ENCODE measurements at places on chromosomes 4 and X.

- no peak for DNase-seq
These were observed 70.6 kb downstream of the ARSJ start for GRCh38 chr4:113908829-113909228.

DNA sequence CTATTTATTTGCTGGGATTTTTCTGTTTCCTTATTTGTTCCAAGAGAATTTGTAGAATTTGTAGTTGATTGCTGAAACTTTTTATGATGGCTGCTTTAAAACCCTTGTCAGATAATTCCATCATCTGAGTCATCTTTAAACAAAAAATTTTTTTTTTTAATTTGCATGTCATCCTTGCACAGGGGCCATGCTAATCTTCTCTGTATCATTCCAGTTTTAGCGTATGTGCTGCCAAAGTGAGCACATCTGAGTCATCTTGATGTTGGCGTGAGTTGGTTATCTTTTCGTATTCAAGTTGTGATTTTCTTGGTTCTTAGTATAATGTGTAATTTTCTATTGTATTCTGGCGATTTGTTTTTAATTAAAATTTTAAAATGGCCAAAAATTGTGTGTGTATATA is 18.7 kb upstream of the ZNF157 start:
- no peak for DNase-seq

GRCh38 chr4:106021737-106022410 is 126.6 kb downstream of the NPNT start:
- no peak for DNase-seq

DNA sequence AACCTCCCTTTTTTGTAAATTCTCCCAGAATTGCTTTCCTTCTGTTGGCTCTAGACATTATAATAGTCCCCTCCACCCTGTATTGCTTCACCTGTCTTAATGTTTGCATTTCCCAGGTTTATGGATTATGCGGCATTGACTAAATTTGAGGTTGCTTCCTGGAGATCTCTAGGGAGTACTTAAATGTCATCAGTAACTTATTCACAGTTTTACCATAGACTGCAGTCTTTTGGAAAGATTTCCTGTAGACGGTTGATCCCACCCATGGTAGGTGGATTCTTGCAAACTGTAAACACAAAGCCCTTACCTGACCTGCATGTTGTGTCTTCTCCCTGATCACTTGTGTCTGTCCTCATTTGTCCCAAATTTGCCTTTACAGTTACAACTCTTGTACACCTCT is 6.2 kb upstream of the NOX1 start:
- DNase-seq = no peak

- no peak for DNase-seq
These were observed 216.4 kb upstream of the HAND2 start for GRCh38 chr4:173746424-173746823.

GRCh38 chr4:156252358-156252921 is 298.8 kb upstream of the CTSO start:
- no peak for DNase-seq

- no peak for DNase-seq
These were observed 167.5 kb upstream of the PDE5A start for GRCh38 chr4:119795986-119796578.

- no peak for DNase-seq
These were observed 95.1 kb downstream of the TSPAN7 start for GRCh38 chrX:38656350-38656915.

DNA sequence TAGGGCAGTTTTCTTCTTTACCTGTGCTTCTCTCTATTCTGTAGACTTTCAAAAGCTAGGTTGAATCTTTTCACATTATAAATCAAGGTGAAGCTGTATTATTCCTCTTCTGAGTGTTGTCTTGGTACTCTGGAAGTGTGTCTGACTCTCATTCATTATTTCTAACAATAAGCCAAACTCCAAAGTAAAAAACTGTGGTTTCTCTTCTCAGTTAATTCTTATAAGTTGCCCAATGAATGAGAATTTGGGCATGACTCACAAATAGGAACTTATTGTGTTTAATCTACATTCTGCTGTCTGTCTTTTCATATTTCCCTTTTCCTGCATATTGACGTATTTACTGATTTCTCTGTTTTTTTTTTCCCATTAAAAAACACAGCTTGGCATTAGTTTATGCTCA is 714.5 kb downstream of the CCSER1 start:
- DNase-seq = no peak

GRCh38 chrX:131061306-131061705 is 3.2 kb downstream of the ARHGAP36 start:
- DNase-seq = no peak

- DNase-seq = peak; percentile 56
These were observed 4.2 kb downstream of the PRDM8 start for GRCh38 chr4:80201252-80202151.

DNA sequence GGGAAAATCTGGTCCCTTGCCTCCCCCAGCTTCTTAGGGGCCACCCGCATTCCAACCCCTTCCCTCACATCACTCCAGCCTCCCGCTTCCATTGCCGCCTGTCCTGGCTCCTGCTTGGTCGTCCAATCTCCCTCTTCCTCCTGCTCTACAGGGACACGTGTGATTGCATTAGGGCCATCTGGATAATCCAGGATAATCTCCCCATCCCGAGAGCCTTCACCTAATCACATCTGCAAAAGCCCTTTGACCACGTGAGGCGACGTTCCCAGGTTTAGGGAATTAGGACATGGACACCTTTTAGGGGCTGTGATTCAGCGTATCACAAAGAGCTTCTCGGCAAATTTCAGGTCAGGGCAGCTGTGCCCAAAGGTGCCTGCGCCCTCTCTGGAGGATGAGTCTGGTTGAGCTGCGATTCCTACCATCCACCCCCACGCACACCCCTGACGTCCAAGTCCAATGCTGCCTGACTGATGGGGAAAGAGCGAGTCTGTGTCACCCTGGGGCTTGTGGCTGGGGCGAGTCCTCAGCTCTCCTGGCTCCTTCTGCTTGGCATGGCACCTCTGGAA is 104.6 kb downstream of the PSAPL1 start:
- no peak for DNase-seq

DNA sequence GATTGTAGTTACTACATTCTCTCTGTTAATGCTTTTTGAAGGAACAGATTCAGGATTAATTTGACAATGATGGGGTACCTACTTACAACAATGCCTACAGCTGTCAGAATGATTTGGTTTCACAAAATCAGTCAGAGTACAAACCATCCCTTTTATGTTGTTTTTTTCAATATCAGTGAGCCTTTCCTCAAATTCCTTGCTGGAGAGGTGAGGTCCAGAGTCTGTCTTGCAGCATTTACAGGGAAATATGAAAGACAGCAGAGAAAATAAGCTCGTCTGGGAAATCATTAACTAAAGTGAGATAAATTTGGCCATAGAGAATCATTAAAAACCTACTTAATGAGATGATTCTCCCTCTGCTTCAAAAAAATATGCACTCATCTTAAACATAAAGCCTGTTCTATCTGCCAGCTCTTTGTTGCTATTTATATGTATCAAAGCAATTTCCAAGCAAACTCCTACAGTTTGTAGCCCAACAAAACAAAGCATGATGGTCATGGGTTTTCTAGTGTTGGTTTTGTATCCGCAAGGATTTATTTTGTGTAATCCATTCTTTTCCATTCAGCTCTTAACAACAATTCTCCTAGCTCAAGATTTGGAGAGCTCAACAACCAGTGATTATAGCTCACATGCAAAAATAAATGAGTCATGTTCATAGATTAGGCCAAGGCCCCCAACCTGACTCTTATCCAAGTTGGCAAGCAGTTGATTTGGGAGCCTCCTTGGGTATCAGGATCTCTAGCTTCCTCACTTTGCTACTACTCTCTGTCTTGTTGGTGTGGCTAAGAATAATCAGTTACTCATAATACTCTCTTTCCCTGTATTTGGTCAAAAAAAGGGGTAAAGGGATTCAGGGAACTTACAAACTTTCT is 222.6 kb downstream of the ENOX2 start:
- no peak for DNase-seq

- DNase-seq = no peak
These were observed 917 bp downstream of the PCDH18 start for GRCh38 chr4:137531168-137531985.

DNA sequence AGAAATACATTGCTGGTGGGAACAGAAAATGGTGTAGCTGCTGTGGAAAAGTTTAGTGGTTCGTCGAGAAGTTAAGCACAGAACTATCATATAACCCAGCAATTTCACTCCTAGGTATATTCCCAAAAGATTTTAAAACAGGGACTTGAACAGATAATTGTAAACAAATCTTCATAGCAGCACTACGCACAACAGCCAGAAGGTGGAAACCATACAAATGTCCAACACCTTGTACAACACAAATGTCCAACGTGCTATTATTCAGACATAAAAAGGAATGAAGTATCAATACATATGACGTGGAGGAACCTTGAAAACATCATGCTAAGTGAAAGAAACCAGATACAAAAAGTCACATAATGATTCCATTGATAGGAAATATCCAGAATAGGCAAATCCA is 37.9 kb downstream of the CUL4B start:
- no peak for DNase-seq

GRCh38 chrX:30615229-30615628 is 37.7 kb upstream of the TASL start:
- DNase-seq = no peak

- no peak for DNase-seq
These were observed 354.9 kb downstream of the DHRSX start for GRCh38 chrX:2145692-2146367.
